ENCODE measurements at places on chromosomes 3 and 15.

DNA sequence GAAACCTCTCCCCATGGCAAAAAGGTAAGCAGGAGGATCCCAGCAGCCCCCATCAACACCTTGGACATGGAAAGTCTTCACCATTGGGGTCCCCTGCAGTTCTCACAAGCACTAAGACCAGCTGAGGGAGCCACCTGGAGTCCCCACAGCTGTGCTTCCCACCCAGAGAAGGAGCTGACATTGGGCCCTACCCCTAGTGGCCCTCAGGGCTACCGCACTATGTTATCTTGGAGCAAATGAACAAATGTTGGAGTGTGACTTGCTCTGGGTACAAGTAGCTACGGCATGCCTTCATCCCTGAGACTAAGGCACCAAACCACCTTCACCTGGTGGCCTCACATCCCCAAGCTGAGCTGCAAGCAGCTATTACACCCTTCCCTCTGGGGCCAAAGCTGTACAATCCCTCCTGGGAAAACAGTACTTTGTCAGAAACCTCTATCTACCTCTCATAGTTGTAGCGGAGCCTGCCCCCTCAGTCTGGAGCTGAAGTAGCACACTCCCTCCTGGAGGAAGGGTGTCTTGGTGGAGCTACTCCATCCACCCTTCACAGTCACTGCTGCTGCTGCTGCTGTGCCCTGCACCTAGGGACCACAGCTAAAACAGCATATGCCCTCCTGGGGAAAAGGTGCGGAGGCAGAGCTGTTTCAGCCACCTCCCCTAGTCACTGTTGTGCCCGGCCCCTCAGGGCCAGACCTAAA, 42.7 kb downstream of the SERP1 start:
- no peak for DNase-seq

DNA sequence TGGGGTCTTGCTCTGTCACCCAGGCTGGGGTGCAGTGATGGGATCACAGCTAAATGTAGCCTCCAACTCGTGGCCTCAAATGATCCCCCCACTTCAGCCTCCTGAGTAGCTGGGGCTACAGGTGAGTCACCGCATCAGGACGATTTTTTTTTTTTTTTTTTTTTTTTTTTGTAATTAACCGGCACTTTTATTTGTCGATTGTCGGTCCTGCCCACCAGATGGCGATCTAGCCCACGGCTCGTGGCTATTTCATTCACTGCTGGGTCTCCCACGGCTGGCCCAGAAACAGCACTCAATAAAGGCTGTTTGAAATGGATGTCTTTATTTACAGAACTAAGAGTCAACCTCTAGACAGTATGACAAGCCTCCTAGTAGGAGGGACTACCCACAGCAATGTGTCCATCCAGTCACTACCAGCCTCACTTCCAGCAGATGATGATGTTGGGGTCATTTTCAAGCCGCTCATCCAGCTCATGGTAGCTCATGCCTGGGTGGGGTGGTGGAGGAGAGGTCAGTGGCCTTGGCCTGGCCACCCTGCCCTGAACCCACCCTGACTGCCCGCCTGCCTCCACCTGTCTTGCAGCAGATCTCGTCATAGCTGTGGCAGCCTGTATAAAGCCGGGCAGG, 1.8 kb upstream of the ZMYND10 start:
- DNase-seq: peak; percentile 77

- DNase-seq: no peak
Measured at GRCh38 chr3:52504977-52505376, 9.8 kb downstream of the STAB1 start.

GRCh38 chr15:80684697-80685096, 10.4 kb upstream of the ABHD17C start:
- DNase-seq: no peak

DNA sequence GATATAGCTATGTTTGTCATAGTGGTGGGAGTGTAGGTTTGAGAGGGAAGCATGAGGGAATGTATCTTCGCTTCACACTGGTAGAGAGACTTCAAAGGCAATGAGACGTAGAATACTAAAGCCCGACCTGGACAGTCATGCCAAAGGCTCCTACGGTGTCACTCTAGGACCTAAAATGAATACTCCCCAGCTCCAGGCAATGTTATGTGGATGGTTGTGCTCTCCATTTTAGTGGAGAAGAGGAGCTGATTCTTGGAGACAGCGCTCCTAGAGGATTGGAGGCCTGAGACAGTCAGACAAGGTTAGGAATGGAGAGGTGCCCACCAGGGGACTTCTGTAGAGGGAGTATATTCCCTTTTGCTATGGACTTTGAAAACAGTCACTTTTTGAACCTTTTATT, 260.1 kb downstream of the MEX3B start:
- no peak for DNase-seq

- DNase-seq: no peak
Measured at GRCh38 chr15:91306144-91306543, 206.1 kb downstream of the SV2B start.

- peak; percentile 51 for DNase-seq
Measured at GRCh38 chr15:68492855-68493254, 60.9 kb upstream of the ITGA11 start.

GRCh38 chr3:14206548-14207177, 28.0 kb downstream of the LSM3 start:
- no peak for DNase-seq

GRCh38 chr15:47796830-47797229, 79.5 kb downstream of the SEMA6D start:
- DNase-seq: no peak

- no peak for DNase-seq
Measured at GRCh38 chr15:65396283-65396964, 18.6 kb upstream of the IGDCC3 start.

DNA sequence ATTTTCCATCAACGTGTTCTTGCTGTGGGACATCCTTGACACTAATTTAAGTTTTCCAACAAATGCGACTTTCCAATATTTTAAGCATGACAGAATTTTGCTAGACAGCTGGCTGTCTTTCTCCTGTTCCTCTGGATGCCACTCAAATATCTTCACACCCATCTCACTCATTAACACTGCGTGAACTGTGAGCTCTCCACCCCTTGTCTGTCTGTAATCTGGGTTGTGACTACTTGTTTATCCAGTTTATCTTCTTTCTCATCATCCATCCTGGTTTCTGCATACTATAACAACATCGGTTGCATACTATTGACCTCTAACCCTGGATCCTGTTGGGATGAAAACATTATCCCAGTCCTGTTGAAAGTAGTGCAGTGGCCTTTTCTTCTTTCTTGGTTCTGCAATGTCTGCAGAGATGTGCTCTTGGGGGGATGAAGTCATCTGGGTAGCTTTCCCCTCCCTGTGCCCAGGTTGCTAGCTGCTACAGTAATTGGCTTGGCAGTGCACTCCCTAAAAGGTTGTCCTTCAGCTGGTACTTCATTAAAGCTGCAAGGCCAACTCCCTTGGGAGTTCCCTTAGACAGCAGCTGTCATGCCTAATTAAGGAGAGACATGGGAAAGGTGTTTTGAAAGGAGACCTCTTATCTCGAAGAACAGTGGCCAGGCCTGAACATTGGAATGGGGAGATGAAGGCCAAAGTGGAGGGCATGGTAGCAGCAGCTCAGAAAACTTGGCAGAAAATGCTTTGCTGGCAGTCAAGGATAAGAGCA, 24.7 kb downstream of the KAT2B start:
- no peak for DNase-seq

DNA sequence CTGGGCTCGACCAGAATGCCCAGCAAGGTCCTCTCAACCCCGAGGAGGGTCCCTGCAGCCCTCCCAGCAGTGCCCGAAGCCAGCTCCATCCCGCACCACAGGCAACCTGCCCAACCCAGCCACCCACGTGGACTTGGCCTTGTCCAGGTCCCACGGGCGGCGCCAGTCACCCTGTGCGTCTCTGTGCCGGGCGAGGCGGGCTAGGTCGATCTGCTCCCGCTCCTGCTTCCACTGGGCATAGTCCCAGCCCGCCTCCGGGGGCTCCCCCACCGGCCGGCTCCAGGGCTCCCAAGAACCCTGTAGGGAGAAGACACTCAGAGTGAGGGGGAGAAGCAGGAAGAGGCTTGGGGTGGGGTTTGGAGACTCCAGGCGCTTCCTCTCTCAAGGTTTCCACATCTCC, 3.1 kb downstream of the CCDC9B start:
- no peak for DNase-seq

- DNase-seq: no peak
Measured at GRCh38 chr3:81965696-81966095, 204.3 kb upstream of the GBE1 start.

DNA sequence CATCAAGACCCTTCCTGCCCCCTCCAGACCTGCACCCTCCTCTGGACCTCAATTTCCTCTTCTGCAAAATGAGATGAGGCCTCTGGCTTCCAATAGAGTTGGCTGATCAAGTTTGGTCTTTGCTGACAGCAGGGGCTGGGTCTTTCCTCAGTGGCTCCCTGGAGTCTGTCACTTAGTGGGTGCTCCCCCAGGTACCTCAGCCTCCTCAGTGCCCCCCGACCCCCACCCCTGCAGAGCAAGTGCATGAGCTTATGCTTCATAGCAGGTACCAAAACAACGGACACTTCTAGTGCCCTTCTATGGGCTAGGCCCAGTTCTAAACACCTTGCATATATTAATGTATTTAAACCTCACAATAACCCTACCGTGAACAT, 6.9 kb upstream of the PLXND1 start:
- no peak for DNase-seq

DNA sequence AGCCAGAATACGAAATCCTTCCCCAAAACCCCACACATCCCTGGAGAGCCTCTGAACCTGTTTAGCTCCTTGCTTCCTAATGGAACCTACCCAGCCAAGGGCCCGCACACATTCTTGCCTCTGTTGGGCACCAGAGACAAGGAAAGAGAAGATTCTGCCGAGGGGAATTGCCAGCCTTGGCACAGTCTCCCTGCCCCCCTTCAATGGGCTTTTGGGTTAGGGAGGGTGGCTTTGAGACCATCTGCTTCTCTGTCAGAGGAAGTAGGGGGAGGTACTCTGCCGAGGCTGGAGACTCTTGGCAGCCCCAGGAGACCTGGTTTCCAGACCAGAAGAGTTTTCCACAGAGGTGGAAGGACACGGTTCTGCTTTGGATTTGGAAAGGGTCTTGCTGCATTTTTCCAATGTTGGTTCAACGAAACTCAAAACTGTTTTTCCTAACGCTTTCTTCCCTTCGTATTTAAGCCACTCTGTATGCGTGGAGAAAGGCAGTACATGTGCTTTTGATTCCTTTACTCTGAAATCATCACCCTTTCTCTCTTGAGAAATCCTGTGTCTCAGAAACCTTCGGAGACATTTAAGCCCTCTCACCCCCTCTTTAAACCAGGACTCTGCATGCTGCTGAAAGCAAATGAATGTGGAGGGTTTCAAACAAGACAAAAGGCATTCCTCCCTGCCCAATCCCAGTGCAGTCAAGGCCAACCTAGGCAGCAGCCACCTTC, 78.8 kb upstream of the PRR23C start:
- no peak for DNase-seq

GRCh38 chr3:146142757-146143156, 18.2 kb downstream of the PLOD2 start:
- peak; percentile 35 for DNase-seq

DNA sequence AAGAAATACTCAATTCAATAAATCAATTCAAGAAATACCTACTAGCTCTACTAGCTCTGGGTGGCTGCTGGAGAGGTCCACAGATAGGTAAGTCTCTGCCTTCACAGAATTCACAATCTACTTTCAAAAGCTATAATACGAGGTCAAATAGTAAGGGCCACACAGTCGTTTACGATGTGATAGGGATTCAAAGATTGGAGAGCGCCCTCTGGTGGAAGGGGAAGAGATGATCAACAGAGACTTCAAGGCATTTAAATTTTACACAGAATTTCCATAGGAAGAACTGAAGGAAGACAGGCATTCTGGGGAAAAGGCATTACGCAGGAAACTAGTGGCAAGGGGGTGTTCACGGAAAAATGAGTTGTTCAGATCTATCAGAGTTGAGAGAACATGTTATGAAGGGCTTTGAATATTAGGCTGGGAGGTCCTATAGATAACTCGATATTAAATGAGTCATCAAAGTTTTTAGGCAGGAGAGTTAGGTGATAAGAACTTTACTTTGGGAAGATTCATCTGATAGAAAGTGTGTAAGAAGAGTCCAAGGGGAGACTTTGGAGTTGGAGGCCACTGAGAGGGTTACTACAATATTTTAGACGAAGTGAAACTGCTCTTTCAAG, 128.8 kb downstream of the FRMD5 start:
- DNase-seq: peak; percentile 74

DNA sequence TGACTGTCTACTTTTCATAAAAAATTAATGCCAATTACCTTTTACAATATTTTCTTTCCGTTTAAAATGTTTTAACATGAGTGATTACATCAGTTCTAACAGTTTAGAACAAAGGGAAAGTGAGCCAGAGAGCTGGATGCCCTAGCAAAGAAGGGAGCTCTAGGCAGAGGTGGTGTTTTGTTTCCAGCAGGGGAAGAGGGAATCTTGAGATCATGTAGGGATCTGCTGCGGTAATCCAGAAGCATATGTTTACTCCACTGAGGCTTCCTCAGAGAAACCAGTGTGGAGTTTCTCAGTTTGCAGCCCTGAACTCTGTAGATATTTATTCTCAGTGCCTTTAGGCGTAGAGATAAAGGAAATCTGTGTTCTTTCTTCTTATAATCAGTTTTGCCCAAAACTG, 399.3 kb downstream of the NLGN1 start:
- no peak for DNase-seq

GRCh38 chr3:173411375-173411973, 13.9 kb downstream of the NLGN1 start:
- peak; percentile 37 for DNase-seq

GRCh38 chr3:196868297-196868661, 559 bp downstream of the SENP5 start:
- peak; percentile 25 for DNase-seq

DNA sequence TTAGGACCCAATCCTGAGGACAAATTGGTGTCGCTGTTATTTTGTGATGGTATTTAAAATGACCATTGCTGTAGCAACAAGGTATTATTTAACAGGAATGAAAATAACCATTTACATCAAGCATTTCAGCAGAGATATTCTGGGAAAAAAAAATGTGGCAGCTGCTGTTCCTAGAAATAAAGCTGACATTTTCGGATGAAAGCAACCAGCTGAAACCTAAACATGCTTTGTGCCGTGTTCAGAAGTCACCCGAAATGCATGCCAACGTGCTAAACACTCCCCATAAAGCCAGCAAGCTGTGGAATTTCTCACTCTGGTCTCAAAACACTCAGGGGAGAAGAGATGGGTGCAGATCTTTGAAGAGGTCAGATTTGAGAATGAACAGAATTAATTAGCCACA, 31.5 kb upstream of the TAFA4 start:
- DNase-seq: no peak

DNA sequence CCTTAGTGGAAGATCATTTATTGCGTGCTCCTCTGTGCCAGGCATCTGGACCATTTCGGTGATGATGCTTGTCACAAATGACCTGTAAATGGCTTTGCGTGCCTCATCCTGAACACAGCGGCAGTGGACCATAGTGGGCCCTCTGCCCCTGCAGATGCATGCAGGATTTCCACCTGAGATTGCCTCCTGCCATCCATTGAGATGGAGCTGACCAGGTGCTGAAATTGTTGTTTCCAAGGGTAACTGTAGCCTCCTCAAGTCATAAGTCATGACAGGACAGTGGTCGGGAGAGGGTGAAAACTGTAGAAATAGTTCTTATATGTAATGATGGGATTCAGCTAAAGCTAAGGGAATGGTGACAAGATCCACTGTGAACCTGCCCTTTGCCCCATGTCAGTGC, 35.5 kb downstream of the CLSTN2 start:
- DNase-seq: no peak

Measured in Daoy (cell line).